Motor neuron (in vitro differentiated cells): ENCODE measurements at places on chromosomes 5 and 9. TPM values are rescaled to one million over a fixed set of nuclear protein-coding genes. Genes with fewer than 3 reads are reported as not detected.

DNA sequence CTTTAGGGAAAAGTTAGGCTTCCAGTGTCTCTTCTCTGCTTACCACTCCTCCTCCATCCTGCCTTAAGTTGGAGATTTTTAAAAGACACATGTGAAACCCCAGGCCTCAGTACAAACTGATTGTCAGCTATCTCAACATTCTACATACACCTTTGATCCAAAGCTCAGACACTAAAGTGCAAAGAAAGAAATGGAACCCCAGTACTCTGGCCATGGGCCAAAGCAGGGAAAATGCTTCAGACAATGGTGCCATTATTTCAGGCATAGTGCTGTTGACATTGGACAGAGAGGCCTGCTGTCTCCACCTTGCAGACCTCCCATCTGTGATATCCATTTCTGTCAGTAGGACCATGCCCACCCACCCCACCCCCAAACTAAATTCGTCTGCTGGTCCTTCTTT, 49.1 kb downstream of the G3BP1 start:
- ATAC-seq: peak; percentile 25

GRCh38 chr5:132417889-132418485, 48.5 kb downstream of the SLC22A5 start:
- ATAC-seq: no peak

GRCh38 chr5:39211773-39212172, 7.6 kb downstream of the FYB1 start:
- ATAC-seq: no peak

- ATAC-seq: no peak
Observed at GRCh38 chr5:133618141-133618540, 5.8 kb upstream of the FSTL4 start.

DNA sequence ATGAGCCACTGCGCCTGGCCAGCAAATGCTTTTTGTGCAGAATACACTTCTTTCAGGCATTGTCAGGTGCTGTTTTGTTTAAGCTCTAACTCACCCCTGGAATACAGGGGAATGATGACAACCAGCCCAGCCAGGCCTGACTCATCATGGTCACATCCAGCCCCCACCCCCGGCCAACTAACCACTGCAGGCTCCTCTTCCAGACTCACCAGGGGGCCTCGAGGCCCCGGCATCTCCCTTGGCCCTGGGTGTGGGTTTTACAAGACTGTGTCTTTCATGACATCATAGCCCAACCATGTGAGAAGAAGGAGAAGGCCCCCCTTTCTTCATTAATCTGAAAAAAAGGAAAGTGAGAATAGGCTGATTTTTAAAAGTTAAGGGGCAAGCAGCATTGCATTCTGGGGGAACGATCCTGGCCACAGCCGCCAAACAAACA, 35.5 kb downstream of the OLFML2A start:
- ATAC-seq: peak; percentile 96

DNA sequence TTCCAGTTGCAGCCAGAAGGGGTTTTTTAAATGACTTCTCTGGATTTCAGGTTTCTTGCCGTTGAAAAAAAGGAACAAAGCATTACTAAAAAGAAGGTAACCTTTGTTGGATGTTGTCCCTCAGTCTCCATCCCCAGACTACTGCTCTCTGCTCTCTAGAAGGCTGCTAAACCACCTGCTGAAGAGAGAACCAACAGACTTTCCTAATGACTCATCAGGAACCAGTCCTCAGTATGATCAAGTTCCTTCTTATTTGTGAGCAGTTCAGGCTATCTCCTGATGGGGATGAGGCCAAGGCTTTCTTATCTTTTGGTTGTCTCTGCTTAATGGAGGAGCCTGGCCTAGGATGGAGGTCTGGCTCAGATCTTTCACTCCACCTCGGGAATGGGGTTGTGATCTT, 4.1 kb downstream of the KIF4B start:
- no peak for ATAC-seq

GRCh38 chr9:137233143-137233980, 2.7 kb downstream of the SLC34A3 start:
- ATAC-seq: no peak

DNA sequence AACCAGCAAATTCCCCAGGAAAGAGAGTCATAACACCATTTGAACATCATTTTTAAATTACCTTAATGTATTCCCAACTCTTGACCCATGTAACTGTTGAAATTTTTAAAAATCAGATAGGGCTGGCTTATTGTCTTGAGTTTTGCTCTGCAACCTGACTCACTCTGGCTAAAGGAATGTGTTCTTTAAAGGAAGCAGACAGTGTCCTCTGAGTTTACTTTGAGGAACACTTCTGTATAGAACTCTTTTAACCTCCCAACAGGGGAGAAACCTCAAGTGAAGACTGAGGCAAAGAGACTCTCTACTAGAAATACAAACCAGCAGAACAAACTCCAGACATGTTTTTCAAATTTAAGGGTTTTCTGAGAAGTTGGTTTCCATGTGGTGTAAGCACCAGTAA, 248.9 kb downstream of the CWC27 start:
- no peak for ATAC-seq

DNA sequence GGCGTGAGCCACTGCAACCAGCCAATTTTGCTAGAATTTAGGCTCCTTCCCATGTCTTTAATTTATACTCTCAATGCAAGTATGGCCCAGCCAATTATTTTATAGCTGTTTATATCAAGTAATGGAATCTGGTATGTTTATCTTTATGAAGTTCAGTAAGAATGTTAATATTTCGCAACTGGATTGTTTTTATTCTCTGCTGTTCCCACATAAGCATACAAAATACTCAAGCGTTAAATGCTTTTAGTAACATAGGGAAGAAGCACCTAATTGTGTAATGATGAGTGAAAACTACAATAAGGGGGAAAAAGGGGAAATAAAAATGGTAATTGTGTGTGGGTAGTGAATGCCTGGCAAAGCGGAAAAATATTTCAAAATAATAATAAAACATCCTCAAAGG, 21.3 kb downstream of the PWWP2A start:
- no peak for ATAC-seq

GRCh38 chr9:130372057-130372456, 72.7 kb upstream of the ASS1 start:
- ATAC-seq: peak; percentile 19

GRCh38 chr9:13791816-13792215, 512.3 kb upstream of the MPDZ start:
- no peak for ATAC-seq

GRCh38 chr9:86974421-86974820, 27.1 kb upstream of the GAS1 start:
- ATAC-seq: no peak

- no peak for ATAC-seq
Observed at GRCh38 chr5:24110004-24110615, 534.7 kb downstream of the CDH10 start.

GRCh38 chr9:112705768-112706427, 12.0 kb downstream of the INIP start:
- ATAC-seq: peak; percentile 90

GRCh38 chr9:94649100-94649819, 9.9 kb upstream of the FBP1 start:
- no peak for ATAC-seq

Gene ADRA1B
- total RNA-seq: 4.8 and 5.0 TPM in 2 replicates

Gene SNCAIP
- 40.5 and 42.0 TPM in 2 replicates for total RNA-seq

Gene SOHLH1
- total RNA-seq: 0.16 TPM in 1 of 2 replicates, not detected in the other

Gene OR1J1
- total RNA-seq: 0.27 TPM in 1 of 2 replicates, not detected in the other

Gene TAF11L5
- total RNA-seq: 8.5 TPM in 1 of 2 replicates, not detected in the other

Gene CCDC69
- total RNA-seq: 0.52 and 0.64 TPM in 2 replicates

Gene PFDN1
- 69.3 and 72.1 TPM in 2 replicates for total RNA-seq

Gene HRCT1
- 0.37 and 0.41 TPM in 2 replicates for total RNA-seq

Gene PLCXD3
- total RNA-seq: 0.14 and 0.26 TPM in 2 replicates

Gene PLPP7
- 6.3 TPM in 2 replicates for total RNA-seq

Gene SLCO4C1
- total RNA-seq: 0.05 TPM in 1 of 2 replicates, not detected in the other
